ENCODE measurements at places on chromosomes 16 and 17.

DNA sequence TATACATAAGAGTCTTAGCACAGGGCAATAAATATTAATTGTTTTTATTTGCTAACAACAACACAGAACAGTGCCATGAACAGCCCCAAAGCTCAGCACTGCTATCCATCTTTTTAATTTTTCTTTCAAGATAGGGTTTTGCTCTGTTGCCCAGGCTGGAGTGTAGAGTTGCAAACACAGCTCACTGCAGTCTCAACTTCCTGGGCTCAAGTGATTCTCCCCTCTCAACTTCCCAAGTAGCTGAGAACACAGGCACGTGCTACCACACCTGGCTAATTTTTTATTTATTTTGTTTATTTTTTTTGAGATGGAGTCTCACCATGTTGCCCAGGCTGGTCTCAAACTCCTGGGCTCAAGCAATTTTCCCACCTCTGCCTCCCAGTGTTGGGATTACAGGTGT lies 47.6 kb upstream of the AKAP1 start:
- DNase-seq = no peak

DNA sequence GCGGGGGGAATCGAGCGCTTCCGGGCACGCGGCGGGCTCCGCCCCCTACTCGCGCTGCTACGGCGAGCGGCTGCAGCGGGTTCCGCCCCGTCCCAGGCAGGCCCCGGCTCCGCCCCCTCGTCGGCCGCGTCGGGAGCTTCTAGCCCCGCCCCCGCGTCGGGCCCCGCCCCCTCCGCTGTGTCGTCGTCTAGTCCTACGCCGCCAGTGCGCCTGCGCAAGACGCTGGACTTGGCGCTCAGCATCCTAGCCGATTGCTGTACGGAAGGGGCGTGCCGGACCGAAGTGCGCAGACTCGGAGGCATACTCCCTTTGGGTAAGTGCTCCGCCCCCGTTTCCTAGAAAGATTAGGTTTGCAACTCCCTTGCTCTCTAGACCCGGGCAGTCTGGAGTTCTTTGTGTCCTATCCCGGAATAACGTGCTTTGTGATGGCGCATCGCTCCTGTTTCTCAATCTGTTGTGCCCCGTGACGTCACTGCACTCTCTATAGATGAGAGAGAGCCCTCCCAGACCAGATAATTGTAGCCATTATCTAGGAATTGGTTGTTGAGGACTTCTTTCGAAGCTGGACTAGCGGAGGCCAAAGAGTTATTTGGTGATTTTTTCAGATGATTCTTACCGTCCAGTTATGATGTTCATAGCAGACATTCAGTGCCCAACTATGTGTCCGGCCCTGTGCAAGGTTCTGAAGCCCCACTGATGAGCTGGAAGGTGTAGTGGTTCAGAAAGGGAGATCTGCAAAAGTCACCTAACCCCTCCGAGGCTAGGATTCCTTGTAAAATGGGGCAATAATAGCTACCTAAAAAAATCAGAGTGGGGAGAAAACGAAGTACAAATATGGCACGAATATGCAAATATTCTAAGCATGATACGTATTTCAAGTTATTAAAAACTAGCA lies 633 bp downstream of the ARMC5 start:
- peak; percentile 100 for DNase-seq

DNA sequence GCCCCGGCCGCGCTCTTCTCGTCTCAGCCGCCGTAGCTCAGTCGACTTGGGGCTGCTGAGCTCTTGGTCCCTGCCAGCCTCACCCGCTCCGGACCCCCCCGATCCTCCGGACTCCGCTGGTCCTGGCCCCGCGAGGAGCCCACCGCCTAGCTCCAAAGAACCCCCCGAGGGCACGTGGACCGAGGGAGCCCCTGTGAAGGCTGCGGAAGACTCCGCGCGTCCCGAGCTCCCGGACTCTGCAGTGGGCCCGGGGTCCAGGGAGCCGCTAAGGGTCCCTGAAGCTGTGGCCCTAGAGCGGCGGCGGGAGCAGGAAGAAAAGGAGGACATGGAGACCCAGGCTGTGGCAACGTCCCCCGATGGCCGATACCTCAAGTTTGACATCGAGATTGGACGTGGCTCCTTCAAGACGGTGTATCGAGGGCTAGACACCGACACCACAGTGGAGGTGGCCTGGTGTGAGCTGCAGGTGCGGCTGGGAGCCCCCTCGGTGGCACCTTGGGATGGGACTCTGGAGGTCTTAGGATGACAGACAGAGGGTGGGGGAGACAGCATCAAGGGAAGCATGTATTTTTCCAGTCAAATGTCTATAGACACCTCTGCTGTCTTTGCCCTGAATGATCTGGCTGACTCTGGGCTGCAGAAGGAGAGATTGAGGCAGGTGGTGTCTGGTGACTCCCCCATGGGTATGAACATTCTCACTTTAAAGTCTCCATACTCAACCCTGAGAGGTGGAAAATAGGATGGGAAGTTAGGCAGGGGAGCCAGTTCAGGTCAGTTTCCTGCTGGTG lies 635 bp downstream of the WNK4 start:
- no peak for DNase-seq

- DNase-seq = peak; percentile 85
These were observed 313 bp downstream of the UBTF start for GRCh38 chr17:44219108-44219615.

GRCh38 chr16:14100825-14101224 lies 29.7 kb downstream of the MRTFB start:
- no peak for DNase-seq

DNA sequence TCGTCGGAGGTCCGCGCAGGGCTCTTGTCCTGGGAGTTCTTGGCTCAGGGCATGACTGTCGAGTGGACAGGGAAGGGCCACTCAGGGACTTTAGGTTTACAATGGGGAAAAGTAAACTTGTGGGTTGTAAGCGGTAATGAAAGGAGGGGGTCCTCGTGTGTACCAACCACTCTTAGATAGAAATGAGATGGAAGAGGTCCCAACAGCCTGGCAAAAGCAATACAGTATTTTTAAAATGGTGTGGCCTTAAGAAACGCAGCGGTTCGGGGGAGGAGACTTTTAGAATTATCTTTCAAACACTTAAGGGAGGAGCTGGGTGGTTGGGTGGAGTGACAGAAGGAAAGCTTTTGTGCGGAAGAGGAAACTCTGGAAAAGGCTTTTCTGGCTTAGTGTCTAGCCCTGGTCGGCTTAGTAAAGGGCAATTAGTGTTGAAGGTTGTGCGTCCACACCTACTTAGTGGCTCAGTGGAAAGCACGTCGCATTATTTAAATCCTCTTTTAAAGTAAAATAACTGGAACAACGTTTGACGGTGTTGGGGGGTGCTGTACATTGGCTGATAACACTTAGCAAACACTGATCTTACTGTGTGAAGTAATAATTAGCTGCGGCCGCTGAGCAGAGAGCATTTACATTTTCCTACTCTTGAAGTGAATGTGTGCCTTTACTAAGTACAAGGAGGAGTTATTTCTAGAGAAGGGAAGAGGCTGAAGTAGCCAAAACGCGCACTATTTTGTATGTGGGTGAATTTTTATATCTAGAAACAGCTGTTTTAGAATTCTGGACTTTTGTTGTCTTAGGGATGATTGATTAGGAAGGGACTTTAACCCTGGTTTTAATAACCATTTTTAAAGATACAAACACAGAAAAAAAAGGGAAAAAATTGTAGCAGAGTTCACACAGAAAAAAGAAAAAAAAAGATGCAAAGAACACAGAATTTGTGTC lies 1.0 kb downstream of the WSB1 start:
- DNase-seq = peak; percentile 95

GRCh38 chr16:85929259-85929721 lies 30.3 kb downstream of the IRF8 start:
- no peak for DNase-seq

DNA sequence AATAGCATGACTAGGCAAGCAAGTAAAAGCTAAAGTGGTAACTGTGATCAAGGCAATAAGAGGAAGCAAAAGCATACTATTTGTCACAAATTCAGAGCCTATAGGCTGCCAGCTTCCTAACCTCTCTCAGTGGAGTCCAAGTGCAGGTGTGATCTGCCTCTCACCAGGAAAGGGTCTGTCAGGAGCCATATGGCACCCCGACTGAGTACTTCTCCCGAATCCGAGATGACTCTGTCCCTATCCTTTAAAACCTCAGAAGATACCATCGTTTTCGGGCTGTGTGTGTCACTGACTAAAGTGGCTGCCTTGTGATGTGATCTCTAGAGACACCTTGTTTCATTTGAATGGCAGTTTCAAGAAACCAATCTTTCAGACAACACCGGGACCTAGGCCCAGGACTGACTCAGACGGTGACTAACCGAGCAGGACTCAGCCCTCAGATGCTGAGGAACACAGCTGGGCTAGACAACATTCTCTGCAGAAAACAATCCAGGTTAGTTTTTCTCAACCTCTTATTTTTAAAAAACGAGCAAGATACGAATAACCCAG lies 63.6 kb downstream of the SMG6 start:
- peak; percentile 53 for DNase-seq

DNA sequence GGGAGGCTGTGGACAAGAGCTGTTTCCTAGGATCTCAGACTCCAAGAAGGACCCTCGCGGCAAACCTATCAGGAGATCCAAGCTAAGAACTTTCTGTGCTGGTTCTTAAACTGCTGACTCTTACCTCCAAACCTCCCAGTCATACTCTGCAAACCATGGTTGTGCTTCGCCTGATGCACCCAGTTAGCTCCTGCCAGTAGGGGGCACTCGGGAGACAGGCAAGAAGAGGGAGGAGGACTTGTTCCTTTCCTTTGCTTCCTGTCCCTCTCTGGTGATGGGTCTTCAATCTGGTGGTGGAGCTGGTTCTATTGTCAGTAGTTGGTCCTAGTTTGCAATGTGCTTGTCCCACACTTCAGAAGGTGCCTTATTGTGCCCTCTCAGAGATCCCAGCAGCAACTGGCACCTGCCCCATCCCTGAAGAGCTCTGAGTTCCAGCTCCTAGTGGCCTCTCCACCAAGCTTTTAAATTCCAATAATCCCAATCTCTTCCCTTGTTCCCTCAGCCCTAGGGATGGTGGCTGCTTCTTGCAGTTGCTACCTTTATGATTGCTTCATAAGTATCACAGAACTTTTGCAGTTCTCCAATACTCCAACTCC lies 113.5 kb upstream of the RPL38 start:
- peak; percentile 43 for DNase-seq

GRCh38 chr17:66542129-66542966 lies 239.9 kb downstream of the PRKCA start:
- DNase-seq = no peak

DNA sequence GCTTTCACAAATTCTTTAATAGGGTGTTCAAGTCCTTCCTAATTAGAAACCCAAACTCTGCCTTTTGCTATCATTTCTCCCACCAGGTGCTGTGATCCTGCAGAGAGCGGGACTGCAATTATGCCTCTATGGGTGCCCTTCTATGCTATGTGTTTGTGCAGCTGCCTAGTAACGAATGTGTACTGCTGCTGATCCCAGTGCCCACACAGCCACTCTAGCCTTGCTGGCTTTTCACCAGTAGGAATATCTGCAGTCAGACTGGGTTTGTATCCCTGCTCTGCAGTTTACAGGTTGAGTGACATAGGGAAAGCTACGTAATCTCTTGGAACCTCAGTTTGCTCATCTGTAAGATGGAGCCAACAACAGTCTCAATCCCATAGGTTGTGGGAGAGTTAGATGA lies 179.6 kb upstream of the IRX3 start:
- DNase-seq = no peak

DNA sequence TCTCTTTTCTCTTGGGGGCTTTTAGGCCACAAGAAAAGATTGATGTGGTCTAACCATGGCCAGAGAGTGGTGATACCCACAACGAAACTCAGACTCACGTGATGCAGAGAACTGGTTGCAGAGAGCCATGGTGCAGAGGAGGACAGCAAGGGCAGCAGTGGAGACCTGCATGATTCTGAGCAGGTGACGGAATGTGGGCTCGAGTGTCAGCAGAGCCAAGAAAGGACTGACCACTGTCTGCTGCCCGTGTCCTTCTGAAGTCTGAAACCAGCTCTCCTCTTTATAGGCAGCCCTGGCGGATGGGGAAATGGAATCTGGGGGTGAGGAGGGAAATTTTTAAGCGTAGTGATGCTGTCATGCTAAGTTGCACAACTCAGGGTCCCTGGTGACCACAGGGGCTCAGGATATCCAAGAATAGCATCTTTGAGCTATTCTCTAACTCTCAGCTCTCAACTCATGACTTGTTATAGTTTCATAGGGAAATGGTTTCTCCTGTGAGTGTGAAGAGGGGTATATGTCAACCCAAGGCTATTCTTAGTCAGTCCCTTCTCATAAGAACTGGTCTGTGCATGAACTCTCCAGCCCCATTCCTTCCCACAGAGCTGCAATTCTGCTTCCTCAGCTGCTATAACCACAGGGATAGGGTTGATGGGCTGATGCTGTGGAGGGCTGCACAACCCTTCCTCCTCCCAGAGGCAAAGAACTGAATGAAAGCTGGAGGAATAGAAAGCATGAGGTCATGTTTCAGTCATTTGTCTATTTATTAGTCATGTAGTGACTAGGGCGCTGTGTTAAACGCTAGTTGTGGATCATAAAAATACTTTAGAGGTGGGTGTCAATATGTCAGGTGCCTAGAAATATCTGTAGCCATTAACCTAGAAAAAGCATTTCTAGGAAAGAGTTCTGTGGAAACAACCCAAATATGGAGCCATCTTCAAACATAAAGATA lies at the start of gene CCL3:
TSS of gene CCL3 (minus strand) at position 256 of the 949 bp plus-strand sequence. CDS start at position 171, 85 bp downstream.
- peak; percentile 5 for DNase-seq

- peak; percentile 80 for DNase-seq
These were observed 174.8 kb downstream of the NTN1 start for GRCh38 chr17:9195961-9196670.

DNA sequence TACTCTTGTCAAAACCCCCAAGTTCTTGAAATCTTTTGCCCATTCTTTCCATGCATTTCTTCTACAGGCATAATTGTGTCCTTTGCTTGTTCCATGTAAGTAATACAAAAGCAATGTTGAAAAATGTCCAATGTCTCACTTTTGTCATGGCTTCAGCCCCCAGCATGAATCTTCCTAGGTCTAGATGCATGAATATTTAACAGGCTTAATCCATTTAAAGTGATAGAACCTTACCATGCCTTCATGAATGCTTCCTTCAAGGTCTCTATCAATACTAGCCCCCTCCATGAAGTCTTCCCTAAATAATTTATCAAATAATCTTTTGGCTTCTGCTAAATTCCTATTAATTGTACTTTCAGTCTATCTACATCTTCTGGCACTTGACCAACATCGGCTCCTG lies 46.1 kb upstream of the ANKFY1 start:
- DNase-seq = no peak

DNA sequence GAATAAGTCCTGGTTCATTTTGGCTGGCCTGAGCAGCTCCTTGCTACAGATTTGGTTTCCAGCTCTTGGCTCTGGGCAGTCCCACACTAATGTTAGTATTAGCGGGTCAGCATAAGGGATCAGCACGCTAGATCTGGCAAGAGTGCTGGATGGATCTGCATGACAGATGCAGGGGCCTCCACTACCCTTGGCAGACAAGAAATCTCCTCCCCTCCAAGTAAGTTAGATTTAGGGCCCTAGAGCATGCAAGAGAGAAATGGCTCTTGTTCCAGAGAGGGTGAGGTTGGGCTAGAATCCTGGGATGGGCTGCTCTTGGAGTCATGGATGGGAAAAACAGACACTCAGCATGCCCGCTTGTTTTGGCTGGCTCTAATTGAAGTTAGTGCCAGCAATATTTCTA lies 414.3 kb downstream of the RBFOX1 start:
- DNase-seq = peak; percentile 86

GRCh38 chr17:55794725-55795482 lies 44.1 kb downstream of the PCTP start:
- DNase-seq = no peak

- DNase-seq = peak; percentile 34
These were observed at the start of gene RHBDL3 for GRCh38 chr17:32265192-32265923. Gene RHBDL3, plus strand, starts transcription at chr17:32265832. Its CDS starts 358 bp downstream, at chr17:32266190.

- no peak for DNase-seq
These were observed 489.9 kb upstream of the CDH5 start for GRCh38 chr16:65876624-65877023.

GRCh38 chr16:51267681-51268080 lies 116.6 kb upstream of the SALL1 start:
- DNase-seq = no peak

- no peak for DNase-seq
These were observed 25.9 kb downstream of the OGFOD1 start for GRCh38 chr16:56477096-56477878.
